RWPE1 (cell line): ENCODE measurements at places on chromosomes 2 and 18.

GRCh38 chr2:207951734-207952470, 73.4 kb downstream of the PLEKHM3 start:
- no peak for DNase-seq

DNA sequence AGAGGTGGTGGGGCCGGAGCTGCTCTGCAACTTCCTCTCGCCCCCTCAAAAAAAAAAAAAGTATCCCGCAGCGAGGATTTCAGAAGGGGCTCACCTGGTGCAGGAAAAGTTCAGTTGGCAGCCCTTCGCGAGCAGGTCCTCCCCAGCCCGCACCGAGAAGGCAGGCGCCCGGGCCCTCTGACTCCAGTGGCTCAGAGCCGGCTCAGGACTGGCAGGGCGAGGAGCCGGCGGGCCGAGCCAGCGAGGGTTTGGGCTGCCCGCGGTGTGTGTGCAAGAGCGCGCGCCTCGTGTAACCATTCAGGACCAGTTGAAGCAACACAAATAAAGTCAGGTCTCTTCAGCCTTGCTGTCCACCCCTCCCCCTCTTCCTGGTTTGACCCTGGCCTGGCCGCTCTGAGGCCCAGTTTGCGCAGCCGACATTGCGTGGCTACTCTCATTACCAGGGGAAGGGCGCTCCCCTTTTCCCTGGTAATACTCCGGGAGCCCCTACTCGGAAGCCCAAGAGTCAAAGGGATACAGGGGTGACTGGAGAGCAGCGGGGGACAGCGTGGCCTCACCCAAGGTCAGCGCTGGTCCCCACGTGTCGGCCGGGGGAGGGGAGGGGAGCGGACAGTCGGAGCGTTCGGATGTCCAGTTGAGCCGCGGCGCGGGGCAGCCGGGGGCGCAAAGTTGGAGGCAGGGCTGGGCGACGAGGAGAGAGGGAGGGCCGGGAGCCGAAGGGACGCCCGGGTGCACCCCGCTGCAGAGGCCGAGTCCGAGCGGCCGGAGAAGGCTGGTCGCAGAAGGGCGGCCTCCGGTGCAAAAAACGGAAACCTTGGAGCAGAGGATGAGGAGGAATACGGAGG, 12.3 kb downstream of the EN1 start:
- DNase-seq: no peak

DNA sequence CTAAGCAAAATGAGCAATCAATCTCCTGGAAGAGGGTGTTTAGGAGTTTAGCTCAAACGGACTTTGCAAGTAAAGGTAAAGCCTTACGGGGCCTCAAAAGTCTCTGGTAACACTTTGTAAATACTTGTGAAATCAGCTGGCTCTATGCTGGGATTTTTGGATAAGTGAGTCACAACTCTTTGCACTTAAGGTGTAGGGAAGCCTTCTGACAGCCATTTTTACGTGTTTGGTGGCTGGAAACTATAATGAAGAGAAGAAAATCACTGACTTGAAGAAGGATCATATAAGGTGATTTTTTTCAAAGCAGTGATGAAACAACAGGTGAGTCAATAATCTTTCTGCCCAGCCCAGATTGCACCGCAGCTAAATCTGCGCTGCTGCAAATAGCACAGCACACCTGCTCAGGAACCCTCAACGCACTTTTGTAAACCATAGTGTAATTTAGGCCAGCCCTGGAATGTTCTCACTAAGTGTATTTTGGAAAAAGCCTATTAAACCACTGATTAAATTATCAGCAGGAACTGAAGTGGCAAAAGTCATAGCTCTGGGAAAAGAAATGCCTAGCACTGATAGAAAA, 218.8 kb downstream of the AGPS start:
- DNase-seq: peak; percentile 5

DNA sequence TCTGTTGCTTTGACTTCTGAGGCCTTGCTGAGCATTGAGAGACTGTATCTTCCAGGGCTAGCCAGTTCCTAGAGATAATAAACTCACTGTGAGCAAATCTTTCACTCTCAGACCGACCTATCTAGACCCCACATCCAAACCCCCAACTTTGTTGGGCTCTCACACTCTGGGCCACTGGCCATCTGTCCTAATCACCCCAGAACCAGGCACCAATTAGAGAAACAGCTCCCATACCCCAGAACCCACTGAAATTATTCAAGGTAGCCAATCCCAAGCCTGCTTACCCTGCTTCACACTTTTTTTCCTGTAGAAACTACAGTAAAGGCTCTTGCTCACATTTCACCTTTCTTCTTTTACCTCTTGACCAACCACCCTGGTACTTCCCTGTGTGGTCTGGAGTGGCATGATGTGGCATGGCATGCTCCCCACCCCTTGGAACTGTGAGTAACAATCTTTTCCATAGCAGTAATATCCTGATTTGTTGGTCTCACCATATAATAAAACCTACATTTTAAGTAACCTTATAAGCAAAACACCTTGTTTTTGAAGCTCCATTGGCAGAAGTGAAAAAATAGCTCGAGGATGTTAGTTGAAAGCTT, 55.2 kb downstream of the ANKRD12 start:
- no peak for DNase-seq

- no peak for DNase-seq
Measured at GRCh38 chr2:237474442-237474911, 12.6 kb upstream of the MLPH start.

GRCh38 chr2:39737661-39738060, 41.4 kb downstream of the THUMPD2 start:
- DNase-seq: no peak

GRCh38 chr2:127080938-127081755, 25.8 kb downstream of the BIN1 start:
- DNase-seq: peak; percentile 20

- DNase-seq: no peak
Measured at GRCh38 chr2:41872646-41873045, 175.2 kb upstream of the PKDCC start.

- DNase-seq: peak; percentile 36
Measured at GRCh38 chr2:29113891-29114321, 1.3 kb upstream of the CLIP4 start.

DNA sequence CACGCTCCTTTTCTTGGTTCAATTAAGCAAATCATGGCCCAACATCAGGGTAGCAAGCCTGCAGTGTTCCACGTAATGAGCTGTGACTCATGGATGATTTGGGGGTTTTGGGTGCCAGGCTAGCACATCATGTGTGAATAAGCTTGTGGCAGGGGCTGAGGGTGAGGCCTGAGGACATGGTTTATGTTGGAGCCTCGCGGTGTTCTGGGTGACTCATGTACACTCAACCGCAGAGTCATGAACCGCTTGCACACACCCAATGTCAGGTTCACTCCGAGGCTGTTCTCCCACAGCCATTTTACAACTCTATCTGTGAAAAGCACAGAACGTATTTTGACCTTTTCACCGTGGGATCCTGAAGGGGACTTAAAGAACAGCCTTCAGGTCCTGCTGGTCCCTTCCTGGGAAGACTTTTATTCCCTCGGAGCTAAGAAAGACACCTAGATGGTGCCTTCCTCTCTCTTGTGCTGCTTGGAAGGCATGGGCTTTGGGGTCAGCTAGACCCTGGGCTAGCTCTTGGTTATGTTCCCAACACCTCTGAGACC, 139.9 kb upstream of the ZEB2 start:
- peak; percentile 89 for DNase-seq

GRCh38 chr2:235390108-235390815, 103.6 kb upstream of the AGAP1 start:
- DNase-seq: no peak

DNA sequence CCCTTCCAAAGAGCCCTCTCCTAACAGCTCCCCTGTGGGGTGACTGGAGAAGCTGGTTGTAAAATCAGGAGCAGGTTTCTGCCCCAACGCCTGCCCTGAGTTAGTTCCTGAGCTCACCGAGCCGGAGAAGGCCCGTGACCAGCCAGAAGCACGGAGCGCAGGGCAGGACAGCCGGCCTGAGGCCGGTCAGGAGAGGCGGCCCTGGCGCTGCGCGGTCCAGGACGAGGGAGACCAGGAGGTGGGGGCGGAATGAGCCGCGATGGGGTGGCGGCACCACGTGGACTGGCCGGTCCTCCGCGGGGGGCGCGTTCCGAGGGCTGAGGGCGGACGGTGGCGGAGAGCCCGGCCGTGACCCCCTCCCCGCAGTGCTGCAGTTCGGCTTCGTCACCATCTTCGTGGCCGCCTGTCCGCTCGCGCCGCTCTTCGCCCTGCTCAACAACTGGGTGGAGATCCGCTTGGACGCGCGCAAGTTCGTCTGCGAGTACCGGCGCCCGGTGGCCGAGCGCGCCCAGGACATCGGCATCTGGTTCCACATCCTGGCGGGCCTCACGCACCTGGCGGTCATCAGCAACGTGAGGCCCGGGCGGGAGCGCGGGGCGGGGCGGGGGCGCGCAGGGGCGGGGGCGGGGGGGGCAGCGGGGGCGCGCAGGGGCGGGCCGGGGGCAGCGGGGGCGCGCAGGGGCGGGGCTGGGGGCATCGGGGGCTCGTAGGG, 29.0 kb downstream of the ANO7 start:
- peak; percentile 75 for DNase-seq

DNA sequence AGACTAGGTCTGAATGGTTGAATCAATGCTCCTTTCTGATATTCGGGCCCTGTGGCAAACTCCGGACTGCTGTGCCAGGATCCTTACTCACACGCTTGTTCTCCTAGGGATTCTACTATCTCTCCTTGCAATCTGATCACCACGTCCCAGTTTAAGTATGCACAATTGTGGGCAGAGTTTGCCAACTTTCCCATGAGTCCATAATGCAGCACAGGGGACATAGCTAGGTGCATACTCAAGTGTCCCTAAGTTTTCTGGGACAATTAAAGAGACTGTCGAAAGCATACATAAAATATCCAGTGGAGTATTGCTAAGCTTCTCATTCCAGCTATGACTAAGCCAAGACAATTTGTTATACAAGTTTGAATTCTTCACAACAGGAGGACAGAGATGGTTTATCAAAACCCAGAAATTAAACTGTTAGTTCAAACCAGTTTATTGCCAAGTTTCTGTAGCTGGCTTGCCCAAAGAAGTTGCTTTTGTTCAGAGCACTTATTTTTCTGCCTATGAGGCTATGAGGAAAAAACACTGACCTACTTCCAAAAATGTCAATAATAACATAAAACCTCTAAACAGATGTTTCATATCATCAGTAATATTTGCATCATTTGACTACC, 136.1 kb downstream of the EXOC6B start:
- DNase-seq: no peak

DNA sequence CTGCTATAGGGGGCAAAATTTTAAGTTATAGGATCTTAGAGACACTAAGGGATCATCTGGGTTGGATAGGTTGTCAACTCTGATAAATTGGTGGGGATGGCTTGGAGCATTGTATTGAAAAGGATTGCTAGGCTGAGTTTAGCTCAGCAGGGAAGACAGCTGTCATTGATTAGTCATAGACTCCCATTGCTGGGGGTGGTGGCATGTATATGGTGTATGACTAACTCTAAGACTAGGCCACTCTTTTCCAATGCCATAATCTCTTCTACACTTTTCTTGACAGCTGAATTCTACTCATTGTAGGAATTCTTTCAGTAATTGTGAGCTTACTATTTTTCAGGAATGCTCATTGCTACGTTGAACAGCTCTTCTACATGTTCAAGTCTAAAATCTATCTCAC, 81.3 kb upstream of the PELI1 start:
- DNase-seq: peak; percentile 54

DNA sequence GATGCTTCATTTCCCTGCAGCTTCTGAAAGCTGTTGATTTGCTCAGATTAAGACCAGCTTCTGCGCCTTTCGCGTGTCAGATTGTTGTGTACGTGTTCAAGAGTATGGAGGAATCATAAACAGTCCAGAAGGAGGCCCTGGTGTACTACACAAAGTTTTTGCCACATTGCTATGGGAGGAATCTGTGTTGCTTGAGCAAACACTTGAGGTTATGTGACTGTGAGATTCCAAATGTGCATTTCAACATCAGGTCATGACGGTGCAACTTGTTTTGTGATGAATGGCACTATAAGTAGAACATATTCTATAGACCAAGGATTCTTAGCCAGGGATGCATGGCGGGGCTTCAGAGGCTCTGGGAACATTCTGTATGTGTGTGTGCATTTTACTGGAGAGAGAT, 35.0 kb downstream of the SRSF7 start:
- DNase-seq: no peak

- DNase-seq: no peak
Measured at GRCh38 chr2:46198966-46199365, 98.2 kb upstream of the EPAS1 start.

GRCh38 chr18:5900262-5900661, 4.9 kb upstream of the TMEM200C start:
- DNase-seq: no peak

GRCh38 chr18:32529722-32530420, 59.2 kb upstream of the GAREM1 start:
- no peak for DNase-seq

DNA sequence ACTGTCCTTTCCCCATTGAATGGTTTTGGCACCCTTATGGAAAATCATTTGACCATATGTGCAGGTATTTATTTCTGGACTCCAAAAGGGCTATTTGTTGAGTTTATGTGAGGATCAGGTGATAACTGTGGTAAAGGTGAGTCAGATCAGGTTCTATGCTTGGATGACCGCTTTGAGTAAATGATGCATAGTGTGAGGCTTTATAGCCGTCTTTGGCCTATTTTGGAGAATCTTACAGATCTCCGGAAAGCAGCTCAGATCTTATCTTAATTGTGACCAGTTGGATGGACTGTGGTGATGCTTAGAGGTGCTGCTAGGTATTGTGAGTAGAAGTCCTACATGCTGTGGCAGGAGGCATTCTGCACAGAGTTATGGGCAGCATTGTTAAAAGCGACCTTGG, 126.2 kb downstream of the METTL8 start:
- no peak for DNase-seq

- DNase-seq: no peak
Measured at GRCh38 chr2:6933911-6934310, 16.7 kb downstream of the RNF144A start.

DNA sequence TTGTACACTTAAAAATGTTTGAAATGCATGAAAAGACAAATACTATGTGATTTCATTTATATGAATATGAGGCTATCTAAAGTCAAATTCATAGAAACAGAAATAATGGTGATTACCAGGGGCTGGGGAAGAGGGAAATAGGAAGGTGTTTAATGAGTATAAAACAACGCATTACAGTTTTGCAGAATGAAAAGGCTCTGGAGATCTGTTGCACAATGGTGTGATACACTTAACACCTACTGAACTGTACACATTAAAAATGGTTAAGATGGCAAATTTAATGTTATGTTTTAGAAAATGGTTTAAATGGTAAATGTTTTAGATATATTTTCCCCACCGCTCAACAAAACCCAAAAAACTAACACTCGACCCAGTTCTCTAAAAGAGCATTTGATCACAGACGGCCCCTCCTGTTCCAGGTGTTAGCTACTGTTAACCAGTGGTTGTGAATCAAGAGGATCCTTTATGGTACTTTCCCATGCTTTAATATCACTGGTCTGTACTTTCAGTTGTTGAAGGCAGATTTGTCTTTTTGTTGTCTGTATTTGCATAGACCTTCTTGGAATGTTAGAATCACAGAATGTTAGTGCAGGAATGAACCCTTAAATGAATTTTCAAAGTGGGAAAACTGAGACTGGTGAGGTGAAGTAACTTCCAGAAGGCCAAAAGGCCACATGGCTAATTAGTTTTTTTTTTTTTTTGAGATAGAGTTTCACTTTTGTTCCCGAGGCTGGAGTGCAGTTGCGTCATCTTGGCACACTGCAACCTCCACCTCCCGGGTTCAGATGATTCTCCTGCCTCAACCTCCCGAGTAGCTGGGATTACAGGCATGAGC, 10.2 kb downstream of the RAB10 start:
- DNase-seq: peak; percentile 21
